ENCODE measurements at places on chromosomes 3 and 15.
A peak's percentile ranks its signal among the peaks of the same experiment; 100 is the strongest.

DNA sequence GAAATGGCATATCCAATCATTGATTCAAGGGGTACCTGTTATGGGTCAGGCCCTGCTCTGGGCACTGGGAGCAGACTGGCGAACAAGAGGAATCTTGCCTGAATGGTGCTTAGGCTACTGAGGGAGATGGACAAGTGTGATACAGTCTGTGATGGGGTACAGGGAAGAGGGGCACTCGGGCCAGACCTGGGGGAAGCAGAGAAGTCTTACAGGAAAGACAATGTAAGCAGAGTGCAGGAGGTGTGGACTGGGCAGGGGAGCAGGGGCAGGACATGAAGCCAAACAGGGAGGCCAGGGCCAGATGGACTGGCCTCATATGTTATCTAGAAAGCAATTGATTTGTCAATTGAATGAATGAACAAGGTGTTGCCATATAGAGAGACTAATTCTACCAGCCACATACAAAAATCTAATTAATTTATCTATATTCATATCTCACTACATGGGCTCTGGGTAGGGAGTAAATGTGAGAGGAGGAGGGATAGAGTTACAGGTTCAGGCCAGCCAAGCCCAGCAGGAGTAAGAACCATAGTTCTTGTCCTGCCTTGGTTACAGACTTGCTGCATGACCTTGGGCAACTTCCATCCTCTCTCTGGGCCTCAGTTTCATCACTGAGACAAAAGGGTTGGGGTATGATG lies 3.6 kb upstream of the IGDCC4 start:
- no peak for DNase-seq

DNA sequence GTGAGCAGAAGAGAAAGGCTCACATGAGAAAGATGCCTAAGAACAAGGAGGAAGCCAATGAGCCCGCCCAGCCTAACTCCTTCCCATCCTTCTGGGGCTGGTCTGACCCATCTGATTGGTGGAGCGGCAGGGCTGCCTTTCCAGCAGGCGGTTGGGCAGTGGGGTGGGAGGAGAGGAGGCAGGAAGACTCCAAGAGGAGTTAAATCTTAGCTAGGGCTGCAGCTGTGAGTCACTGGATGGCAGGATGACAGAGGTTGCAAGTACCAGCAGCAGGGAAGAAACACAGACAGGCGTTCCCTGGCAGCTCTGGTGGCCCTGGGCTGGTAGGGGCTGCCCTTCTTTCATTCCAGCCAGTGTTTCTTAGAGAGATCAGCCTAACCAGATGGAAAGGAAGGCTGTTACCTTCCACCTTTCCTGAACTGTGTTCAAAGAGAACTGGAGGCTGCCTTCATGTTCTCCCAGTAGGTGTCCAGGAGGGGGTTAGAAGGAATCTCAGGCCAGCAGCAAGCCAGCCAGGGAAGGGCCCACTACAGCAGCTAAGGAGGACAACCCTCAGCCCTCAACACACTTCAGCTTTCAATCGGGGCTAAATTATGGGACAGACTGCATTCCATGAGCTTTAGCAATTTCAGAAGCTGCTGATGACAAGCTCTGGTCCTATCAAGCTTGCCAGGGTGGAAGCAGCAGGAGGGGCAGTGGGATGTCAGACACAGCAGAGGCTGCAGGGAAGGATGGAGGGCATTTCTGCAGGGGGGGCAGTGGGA lies 50.3 kb downstream of the CHSY1 start:
- peak; percentile 52 for DNase-seq

DNA sequence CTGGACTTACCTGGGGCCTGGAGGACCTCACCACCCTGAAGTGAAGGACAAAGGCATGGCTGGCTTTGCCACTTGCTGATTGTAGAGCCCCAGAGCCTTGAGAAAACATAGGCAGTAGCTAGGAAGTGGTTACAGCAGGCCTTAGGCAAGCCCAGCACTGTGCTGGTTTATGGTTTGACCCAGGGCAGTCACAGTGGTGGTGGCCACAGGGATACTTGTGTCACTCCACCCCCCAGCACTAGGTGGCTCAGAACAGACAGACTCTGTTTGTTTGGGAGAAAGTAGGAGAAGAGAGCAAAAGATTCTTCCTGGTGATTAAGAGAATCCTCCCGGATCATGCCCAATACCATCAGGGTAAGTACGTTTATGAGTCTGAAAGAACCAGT lies 13.2 kb upstream of the COL8A1 start:
- no peak for DNase-seq

GRCh38 chr3:128287216-128287615 lies 133.9 kb downstream of the EEFSEC start:
- no peak for DNase-seq

GRCh38 chr3:38219609-38220197 lies 45.9 kb upstream of the SLC22A13 start:
- no peak for DNase-seq

DNA sequence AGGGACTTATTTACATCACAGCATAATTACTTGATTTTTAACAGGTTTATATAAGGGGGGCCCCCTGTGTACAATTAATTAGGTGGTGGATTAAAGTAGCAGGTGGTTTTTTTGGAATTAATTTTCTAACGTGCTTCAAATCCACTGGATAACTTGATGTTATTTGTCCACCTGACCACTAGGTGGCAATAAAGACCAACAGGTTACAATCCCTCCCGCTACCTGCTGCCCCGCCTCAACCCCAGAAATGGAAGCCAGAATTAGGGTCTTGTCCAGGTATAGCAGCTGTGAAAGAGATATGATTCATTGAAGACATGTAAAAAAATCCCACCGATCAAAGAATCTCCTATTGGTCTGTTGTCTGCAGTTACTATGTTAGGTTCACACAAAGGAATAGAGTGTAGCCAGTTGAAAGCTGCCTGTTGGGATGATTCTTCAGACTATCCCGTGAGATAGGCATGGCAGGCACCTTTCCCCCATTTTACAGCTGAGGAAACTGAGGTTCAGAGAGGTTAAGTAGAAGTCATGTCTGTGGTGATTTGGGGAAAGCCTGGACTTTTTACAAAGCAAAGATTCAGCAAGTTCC lies 44.0 kb downstream of the MFSD1 start:
- peak; percentile 29 for DNase-seq

- DNase-seq, result no peak
Observed at GRCh38 chr3:146280864-146281263, 30.0 kb upstream of the PLSCR4 start.

- DNase-seq, result no peak
Observed at GRCh38 chr3:19016851-19017250, 131.5 kb upstream of the KCNH8 start.

GRCh38 chr3:57048052-57048671 lies 12.3 kb upstream of the SPATA12 start:
- DNase-seq, result no peak

Data from stimulated activated CD4-positive, alpha-beta T cell treated with anti-CD3 and anti-CD28 coated beads, Interleukin-15, amount 100 ng/mL, for 24 hours (primary cell).